ENCODE measurements at places on chromosomes 13 and 19.

- no peak for DNase-seq
Measured at GRCh38 chr19:10262771-10263170, 8.1 kb upstream of the ICAM1 start.

DNA sequence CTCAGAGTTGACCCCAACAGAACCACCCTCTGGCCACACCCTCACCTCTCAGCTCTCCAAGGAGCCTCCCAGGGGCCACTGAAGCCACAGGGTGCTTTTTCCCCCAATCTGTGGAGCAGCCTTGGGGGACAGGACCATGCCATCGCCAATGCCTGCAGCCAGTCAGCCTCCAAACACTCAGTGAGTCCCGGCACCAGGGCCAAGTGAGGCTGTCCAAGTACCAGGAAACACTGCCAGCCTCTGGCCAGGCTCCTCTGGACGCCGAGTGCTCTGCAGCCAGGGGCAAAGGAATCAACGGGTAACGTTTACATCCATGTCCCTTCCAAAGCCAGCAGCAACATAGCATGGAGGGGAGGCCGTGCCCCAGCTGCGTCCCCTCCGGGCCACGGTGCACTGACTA lies 9.5 kb upstream of the COMP start:
- no peak for DNase-seq

GRCh38 chr13:93806861-93807260 lies 580.3 kb downstream of the GPC6 start:
- DNase-seq: no peak

- no peak for DNase-seq
Measured at GRCh38 chr19:27750391-27751043, 1462.4 kb downstream of the UQCRFS1 start.

DNA sequence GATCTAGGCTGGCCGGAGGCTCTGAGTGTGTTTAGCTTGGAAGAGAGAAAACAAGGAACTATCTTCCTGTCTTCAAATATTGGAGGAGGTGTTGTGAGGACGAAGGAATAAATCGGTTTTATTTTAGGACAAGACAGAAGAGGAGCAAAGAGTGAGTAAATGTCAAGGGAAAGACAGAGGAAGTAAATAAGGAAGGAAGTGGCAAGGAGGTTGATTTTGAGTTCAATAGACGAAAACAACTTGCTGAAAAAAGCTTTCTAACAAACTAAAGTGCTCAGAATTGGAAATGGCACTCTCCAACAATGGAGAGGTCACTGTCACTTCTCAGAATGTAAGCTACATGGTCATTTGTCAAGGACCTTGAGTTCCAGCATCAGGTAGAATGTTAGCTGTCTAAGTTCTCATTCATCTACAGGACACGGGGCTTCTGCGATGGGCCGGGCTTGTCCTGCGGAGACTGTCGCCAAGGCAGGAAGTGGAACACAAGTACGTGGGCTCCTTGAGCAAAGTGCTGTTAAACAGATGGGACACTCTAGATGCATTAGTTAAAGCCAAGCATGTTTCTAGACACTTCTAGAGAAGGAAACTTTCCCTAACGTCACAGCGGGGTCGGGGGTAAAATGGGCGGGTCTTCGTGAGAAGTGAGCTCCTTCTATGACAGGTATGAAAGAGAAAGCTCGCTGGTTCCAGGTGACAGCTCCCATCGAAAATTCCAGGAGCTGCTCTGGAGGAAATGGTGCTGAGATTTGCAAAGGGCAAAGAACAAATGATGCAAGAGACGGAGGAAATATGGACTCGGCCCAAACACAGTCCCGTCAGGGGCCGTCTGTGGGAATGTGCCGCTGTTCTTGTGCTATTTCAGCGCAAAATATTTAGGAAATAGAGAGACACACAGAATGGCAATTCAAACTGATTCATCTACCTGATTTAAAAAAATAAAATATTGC lies 103.9 kb upstream of the UBL3 start:
- no peak for DNase-seq

DNA sequence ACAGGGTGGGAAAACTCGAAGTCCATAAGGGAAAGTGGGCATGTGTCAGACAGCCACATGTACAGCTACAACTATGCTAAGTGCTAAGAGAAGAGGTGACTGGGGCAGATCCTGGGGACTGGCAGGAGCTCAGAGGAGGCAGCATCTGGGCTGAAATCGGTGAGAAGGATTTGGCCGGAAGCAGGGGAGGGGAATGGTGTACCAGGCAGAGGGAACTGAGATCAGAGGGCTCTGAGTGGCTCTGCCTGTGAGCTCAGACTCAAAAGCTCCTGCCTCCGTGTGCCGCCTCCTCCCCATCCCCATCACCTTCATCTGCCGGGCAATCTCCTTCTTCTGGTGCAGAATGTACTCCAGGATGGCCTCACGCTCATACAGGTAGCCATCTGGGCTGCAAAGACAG lies 21.8 kb downstream of the NOSIP start:
- no peak for DNase-seq

GRCh38 chr19:57110592-57111328 lies 9.0 kb upstream of the USP29 start:
- DNase-seq: peak; percentile 23

- DNase-seq: no peak
Measured at GRCh38 chr19:2491130-2491801, 15.3 kb downstream of the GADD45B start.

GRCh38 chr13:101917833-101918661 lies 465.6 kb downstream of the ITGBL1 start:
- peak; percentile 7 for DNase-seq

DNA sequence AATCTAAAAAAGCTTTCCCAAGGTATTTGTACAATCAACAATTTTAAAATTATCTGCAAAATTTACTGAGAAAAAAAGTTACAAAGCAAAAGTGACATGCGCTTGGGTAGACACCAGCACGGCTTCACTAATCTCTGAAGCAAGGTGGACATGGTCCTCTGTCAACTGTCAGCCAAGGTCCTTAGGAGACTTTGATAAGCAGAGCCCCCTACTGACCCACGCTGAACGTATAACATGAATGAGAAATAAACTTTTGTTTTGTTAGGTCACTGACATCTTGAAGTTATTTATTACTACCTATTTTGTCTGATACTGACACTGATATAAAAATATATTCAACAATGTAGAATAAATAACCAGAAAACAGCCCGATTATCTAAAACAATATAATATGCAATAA lies 100.7 kb upstream of the OBI1 start:
- peak; percentile 19 for DNase-seq

DNA sequence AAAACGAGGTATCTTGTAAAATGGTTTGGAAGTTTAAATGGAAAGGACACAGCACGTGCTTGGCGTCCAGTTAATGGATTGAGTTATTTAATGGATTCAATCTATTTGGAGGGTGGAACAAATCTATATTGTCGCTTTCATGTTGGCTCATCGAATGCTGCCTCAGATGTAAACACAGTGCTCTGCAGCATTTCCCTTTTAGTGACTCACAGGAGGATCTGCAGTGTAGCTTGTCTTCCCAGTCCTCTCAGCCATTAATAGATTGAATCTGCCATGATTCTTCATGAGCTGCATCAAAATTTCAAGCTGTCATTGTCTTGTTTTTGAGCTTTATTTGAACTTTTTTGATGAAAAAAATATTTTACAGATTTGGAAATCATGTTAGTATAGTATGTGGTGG lies 44.7 kb downstream of the DHRS12 start:
- DNase-seq: no peak

DNA sequence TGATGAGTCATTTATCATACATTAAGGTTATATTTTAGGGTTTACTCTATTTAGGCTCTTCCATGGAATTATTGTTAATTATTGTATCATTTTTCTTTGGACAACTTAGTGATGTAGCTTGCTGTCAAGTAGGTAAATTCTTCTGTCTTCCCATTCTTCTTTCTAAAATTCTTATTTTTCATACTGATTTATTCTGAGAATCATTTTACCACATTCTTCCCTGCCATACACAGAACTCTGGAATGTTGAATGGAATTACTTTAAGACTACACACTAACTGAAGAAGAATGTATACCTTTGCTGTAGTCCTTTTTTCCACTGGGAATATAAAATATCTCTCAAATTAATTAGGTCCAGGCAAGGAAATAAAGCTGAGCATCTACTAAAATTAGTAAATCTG lies 24.5 kb upstream of the SLC7A1 start:
- no peak for DNase-seq

DNA sequence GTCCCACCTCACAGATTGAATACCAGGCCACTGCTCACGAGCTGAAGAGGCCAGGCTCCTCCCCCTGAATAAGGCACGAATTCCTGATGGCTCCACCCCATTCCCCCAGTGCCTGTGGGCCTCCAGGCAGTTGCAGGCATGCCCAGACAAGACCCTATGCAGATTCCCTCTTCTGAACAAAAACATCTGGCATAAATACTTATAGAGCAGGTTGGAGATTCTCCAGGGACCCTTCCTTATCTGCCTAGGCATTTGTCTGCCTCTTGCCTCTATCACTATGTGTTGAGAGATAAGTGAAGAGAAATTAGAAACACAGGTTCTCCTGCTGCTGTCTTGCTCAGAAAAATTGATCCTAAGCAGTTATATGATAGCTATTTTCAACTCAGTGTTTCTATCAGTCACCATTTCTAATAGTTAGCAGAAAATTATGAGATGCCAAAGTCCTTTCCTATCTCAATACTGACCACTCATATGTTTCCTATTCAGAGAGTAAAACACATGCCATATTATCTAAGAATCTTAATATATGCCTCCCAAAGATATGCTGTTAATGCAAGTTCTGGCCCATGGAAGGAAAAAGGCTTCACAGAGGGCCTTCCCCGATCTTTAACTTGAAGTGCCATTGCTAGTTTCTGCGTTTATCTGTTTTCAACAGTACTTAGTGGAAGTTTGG lies 364.0 kb downstream of the KCTD12 start:
- DNase-seq: peak; percentile 6

DNA sequence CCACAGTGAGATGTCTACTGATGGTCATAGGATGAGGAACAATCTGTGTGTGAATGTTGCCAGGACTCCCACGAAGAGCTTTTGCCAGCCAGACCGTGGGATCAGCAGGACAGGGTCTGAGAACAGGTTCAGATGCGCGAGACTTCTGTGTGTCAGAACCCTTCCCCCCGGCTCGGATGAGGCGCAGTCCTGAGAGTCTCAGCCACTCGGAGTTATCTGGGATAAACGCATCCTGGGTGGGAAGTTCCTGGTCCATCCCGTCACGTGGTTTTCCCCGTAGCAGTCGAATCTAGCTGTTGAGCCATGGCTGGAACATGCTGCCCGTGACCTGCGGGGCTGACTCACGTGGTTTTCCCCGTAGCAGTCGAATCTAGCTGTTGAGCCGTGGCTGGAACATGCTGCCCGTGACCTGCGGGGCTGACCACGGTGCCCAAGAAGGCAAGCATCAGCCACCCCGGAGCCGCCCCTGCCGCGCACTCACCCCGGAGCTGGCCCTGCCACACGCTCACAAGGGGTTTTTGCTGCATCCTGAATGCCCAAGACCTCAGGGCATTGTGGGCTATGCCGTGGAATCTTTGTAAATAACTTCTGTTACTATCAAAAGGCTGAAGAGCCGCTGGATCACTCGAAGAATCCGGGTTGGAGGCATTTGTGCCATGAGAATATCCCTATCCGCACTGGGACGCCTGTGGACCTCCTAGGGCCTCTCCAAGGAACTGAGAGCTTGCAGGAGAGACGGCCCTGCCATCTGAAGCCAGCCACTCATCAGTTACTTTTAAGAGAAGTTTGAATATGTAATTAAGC lies 130.8 kb upstream of the MCF2L start:
- no peak for DNase-seq

- DNase-seq: no peak
Measured at GRCh38 chr19:15398501-15399233, 19.1 kb upstream of the AKAP8 start.

GRCh38 chr19:35931874-35932202 lies 4.3 kb upstream of the LRFN3 start:
- no peak for DNase-seq

DNA sequence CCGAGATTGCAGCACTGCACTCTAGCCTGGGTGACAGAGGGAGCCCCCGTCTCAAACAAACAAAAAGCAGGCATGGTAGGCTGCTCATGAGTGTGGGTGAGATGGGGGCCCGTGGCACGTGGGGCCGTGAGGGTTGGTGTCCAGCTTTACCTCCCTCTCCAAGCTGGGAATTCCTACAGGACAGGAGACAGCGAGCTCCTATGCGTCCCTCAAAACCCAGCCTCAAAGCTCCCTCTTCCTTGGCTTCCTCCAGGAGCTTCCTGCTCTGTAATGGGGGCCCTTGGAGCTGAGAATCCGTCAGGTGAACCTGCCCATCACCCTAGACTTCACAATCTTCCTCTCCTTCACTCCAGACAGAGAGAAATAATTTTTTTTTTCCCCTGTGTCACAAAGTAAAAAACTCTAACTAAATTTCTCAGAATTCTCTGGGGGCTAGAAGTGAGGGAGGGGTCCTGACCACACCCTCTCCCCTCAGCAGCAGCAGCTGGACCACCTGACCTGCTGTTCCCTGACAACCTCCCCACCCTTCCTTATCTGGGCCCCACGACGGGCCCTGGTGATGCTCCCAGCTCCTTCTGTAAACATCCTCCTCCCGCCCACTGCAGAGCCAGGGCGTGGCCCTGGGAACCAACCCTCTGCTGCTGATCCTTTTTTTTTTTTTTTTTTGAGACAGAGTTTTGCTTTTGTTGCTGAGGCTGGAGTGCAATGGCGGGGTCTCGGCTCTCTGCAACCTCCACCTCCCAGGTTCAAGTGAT lies 22.1 kb upstream of the WDR18 start:
- DNase-seq: peak; percentile 51

DNA sequence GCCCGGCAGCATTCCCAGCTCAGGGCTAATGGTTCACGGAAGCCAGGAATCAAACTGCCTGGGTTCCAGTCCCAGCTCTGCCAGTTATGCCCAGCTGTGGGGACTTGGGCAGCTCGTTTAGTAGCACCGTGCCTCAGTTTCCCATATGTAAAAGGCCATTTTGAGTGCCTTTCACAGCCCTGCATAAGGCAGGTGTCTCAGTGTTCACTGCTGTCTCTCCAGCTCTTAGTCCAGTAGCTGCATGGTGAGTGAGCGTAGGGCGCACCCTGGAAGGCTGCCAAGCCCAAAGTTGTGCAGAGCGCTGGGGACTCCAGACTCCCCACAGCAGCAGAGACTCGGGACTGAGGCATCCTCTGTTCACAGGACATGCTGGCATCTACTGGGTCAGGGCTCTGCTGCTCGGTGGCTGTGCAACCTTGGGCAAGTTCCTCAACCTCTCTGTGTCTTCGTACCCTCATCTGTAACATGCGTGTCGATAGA lies 5.5 kb downstream of the RPL28 start:
- no peak for DNase-seq

DNA sequence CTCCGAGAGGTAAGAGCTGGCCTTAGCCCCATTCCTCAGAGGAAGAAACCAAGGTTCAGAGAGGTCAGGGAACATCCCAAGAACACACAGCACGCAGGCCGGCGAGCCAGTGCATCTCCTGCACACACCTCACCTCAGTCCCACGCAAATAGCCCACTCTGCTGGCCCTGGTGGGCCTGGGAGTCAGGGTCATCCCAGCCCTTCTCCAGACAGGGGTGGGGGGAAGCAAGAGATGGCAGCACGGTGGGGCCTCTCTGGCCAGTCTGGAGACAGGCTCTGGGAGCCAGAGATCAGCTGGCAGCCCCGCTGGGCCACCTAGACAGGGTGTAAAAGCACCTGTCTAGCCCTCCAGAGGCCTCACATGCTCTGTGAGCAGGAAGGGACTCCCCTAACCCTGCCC lies 26.8 kb downstream of the TUBA3C start:
- no peak for DNase-seq

- DNase-seq: no peak
Measured at GRCh38 chr13:111210544-111211469, 95.7 kb downstream of the ARHGEF7 start.

- DNase-seq: no peak
Measured at GRCh38 chr13:98401934-98402333, 175.0 kb downstream of the STK24 start.

GRCh38 chr19:46404055-46404752 lies 9.2 kb downstream of the CCDC8 start:
- no peak for DNase-seq
